ENCODE measurements at places on chromosomes 2 and 18. TPM values are rescaled to one million over a fixed set of nuclear protein-coding genes. Genes with fewer than 3 reads are reported as not detected.
A peak's percentile ranks its signal among the peaks of the same experiment; 100 is the strongest.

Gene TEX44
- total RNA-seq, result not detected

Gene RNU2-63P
- total RNA-seq, result not detected

Gene ZSWIM2
- not detected for total RNA-seq

Gene SLC20A1
- total RNA-seq, result 9.7 TPM

Gene NAT8
- not detected for total RNA-seq

Gene PIEZO2
- total RNA-seq, result 0.32 TPM

Gene DNAJC10
- total RNA-seq, result 60.4 TPM

Gene SPP2
- not detected for total RNA-seq

Gene M1AP
- not detected for total RNA-seq

Gene GAREM2
- total RNA-seq, result 1.3 TPM

DNA sequence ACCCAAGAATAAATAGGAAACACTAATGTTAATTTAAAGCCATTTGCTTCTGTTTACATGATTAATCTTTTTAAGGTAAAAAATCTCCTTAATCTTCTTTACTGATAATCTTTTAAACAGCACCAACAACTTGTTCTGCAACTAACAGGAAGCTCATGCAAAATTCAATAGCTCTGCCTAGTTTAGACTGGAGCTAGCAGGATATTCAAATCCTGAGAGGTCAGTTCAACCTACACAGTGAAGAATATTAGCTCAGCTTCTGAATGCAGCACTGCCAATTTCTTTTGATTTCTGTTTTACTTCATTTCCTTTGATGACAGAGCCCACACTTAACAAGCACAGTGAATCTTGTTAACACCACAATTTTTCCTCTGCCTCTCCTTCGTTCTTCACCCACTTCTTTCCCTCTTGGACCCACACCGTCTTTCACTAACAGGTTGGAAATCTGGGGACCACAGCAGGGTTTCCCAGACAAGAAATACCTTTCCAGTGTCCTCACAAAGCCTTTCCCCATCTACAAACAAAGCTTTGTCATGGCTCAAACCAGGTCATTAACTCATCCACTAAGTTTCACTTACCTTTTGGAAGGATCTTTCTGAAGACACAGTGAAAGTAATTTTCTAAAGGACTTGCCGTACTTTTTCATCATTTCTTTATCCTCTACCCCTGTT lies 109.8 kb downstream of the STK39 start:
- DNase-seq, result no peak

DNA sequence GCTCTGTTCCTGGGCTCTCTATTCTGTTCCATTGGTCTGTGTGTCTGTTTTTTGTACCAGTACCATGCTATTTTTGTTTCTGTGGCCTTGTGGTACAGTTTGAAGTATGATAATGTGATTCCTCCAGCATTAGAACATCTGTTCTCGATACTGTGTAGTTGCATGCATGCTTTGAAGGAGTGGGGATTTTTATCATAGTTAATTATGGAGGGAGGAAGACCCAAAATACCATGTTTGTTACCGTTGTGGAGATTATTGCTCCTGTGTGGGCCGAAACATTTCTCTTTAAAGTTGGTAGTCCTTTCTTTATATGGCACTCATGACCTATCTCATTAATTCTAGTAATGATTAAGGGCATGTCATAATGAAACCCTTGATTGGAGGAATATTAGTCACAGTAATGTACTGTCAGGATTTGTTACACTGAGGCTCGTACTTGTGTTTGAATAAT lies 87.6 kb downstream of the TTC27 start:
- no peak for DNase-seq

GRCh38 chr2:100639588-100640390 lies 77.0 kb downstream of the PDCL3 start:
- no peak for DNase-seq

DNA sequence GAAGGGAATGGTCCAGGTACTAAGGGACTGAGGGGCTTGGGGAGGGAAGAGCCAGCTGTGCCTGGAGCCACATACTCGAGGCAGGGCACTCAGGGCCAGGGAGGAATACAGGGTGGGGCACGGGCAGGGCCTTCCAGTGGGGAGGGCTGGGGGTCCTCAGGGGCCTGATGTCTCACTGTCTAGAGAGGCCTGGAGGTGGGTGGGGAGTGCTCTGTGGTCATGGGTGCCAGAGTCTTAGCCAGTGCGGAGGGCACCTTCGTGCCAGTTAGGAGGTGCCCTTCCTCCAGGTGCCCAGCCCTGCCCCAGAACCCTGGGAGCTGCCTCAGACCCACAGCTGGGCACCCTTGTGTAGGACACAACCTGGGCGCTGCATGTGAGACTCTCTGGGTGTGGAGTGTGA lies 81.2 kb downstream of the SMAD7 start:
- DNase-seq, result no peak

DNA sequence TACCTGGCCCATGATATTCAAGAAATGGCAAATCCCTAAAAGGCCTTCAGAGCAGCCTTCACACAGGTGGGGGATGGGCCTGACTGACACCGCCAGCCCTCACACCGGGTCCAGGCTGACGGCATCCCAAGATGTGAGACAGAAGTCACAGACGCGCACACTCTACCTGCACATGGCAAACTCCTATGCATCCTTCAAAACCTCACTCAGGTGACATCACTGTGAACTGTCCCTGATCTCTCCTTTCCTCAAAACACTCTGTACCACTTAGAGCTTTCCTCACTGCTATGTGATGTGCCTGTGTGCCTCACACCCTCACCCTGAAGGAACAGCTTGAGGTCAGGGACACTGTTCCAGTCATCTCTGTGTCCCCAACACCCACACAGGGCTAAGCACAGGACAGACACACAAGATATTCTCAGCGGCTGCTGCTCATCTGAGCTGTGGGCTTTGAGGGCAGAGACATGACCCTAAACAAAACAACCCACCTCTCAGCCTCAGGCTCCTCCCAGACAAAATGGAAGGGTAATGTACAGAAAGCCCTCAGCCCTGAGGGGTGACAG lies 27.5 kb downstream of the BIN1 start:
- DNase-seq, result no peak

- DNase-seq, result no peak
Observed at GRCh38 chr18:79889569-79889968, 61.9 kb downstream of the SLC66A2 start.

- no peak for DNase-seq
Observed at GRCh38 chr2:147569426-147569825, 275.4 kb upstream of the ACVR2A start.

DNA sequence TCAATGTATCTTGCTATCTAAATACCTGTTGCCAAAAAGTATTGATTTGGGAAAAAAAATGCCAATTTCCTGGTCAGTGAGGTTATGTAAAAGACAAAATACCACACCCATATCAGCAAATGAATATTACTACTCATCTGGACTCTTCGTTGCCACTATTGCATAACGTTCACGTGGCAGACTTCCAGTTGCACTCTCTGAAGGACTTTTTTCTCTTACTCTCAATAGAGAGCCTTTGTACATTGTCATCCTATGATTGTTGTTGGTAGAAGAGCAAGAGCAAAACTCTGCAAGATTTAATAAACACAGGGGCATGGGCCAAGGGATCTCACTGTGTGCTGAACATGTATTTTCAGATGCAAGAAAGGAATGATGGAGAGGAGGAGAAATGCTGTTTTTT lies 689.8 kb downstream of the MBD2 start:
- peak; percentile 49 for DNase-seq

- no peak for DNase-seq
Observed at GRCh38 chr2:95234816-95235215, 27.5 kb downstream of the ZNF892 start.

DNA sequence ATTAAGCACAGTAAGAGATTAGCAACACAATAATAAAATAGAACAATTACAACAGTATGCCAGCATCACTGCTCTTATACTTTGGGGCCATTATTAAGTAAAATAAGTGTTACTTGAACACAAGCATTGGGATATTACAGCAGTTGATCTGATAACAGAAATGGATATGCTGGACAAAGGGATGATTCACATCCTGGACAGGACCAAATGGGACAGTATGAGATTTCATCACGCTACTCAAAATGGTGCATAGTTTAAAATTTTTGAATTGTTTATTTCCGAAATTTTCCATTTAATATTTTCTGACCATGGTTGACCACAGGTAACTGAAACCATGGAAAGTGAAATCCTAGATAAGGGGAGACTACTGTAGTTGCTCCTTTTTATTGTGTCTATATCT lies 138.2 kb downstream of the UBR3 start:
- no peak for DNase-seq

DNA sequence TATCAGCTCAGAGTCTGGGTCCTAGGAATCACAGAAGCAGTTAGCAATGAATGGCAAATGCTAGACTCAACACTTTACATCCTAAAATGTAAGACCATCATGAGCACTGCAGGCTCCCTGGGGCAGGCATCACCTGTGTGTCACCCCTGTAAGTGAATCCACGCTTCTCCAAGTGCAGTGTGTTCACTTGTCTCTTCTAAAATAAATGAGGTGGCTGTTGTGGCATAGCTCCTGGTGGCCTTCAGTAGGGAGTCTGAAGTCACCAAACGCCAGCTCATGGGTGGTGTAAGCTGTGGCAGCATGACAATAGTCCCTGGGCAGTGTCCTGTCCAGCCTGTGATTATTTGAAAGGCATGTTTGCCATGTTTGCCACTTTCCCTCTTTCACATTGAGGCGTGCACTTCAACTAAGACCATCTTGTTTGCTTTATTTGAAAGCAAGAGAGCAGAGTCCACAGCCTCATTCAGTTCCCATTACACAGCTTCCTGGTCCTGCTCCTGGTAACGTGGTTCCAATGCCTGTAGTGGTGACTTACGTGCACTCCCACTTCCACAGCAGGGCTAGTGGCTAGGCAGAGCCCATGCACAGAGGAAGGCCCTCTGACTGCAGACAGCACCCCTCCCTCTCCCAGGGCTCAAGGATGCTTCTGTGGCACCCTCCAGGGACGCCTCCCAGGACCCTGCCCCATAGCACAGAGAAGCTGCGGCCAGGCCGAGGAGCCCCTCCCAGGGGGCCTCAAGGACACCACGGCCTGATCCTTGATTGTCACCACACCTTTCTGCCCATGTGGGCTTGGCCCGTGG lies 24.3 kb downstream of the COA5 start:
- no peak for DNase-seq

DNA sequence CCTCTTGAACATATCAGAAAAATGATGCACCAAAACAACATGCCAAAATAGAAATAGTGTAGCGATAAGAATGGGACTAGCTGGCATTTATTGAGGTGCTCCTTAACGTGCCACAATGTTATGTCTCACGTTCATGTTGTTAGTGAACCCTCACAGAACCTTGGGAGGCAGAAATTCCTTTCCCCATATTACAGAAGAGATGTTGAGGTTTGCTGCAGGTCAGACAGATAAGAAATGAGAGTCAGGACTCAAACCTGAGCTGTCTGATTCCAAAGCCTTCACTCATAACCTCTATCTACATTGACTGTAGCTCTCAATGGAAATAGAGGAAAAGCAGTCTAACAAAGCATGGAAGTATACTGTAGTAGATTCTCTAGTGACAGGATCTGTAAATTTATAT lies 163.3 kb upstream of the STK17B start:
- no peak for DNase-seq
